Panc1 (cell line): ENCODE measurements at places on chromosomes 13 and 19. TPM values are rescaled to one million over a fixed set of nuclear protein-coding genes. Genes with fewer than 3 reads are reported as not detected.

DNA sequence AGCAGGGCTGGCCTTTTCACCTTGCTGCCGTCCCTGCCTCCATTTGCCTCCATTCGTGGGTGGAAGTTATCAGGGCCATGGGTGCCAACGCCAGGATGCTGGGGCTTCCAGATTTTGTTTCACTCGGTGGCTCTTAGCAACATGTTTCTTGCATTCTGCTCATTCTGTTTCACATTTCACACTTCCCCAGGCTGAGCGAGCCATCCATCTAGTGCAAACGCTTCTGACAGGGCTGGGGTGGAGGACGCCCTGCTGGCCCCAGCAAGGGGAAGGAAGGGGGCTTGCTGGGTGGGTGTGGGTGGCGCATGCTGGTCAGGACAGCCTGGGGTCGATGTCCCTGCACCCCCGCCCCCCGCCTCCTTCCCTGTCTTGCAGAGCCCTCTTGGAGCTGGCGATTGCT is 165.2 kb downstream of the URI1 start:
- H3K36me3 ChIP-seq = no peaks in the 10 kb centered on the region
- no peak for DNase-seq
- no peak overlapping the region for H3K4me3 ChIP-seq
- peaks cover 8% of the 10 kb centered on the region; the same call in 1 of the 2 replicates for H3K27me3 ChIP-seq
- H3K4me1 ChIP-seq = no peaks in the 10 kb centered on the region
- no peak overlapping the region for H3K27ac ChIP-seq

GRCh38 chr13:34720618-34721017 is 221.5 kb upstream of the NBEA start:
- H3K27ac ChIP-seq = no peak overlapping the region
- no peaks in the 10 kb centered on the region for H3K27me3 ChIP-seq
- no peaks in the 10 kb centered on the region for H3K4me1 ChIP-seq
- no peaks in the 10 kb centered on the region for H3K36me3 ChIP-seq

DNA sequence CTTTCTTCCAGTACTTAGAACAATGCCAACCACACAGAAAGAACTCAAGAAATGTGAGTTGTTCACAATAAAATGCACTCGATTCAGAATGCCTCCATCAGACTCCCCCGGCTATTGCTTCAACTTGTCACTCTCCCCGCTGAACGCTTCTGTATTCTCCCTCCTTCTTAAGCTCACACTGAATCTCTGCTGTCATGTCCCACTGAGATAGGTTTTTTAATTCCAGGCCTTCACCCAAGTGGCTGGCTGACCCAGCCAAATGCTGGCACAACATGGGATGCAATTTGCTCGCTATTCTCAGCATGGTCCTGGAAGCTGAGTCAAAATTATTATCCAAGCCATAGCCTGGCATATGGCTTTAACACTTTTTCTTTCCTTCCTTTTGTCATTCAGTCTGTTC is 76.8 kb upstream of the SERP2 start:
- H3K36me3 ChIP-seq = no peaks in the 10 kb centered on the region
- DNase-seq = no peak
- no peak overlapping the region for H3K4me3 ChIP-seq
- no peaks in the 10 kb centered on the region for H3K27me3 ChIP-seq

C19orf73 gene
- 1.4 TPM for total RNA-seq

CLIP3 gene
- total RNA-seq = 4.7 TPM

DZIP1 gene
- 22.9 TPM for total RNA-seq
